ENCODE measurements at places on chromosomes 2 and 18.

- DNase-seq: no peak
Observed at GRCh38 chr2:105442721-105443120, 43.9 kb upstream of the FHL2 start.

GRCh38 chr2:4693266-4693665, 989.9 kb downstream of the DCDC2C start:
- DNase-seq: no peak

DNA sequence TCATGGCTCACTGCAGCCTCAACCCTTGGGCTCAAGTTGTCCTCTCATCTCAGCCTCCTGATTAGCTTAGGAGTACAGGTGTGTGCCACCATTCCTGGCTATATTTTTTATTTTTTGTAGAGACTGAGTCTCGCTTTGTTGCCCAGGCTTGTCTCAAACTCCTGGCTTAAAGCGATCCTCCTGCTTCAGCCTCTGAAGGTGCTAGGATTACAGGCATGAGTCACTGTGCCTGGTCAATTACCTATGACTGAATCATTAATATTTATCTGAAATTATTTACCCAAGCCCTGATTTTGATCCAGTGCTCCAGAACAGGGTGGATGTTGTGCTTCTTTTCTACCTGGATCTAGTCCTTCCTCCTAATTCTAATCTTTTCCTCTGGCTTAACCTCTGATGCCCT, 87.8 kb downstream of the MAP2 start:
- no peak for DNase-seq

DNA sequence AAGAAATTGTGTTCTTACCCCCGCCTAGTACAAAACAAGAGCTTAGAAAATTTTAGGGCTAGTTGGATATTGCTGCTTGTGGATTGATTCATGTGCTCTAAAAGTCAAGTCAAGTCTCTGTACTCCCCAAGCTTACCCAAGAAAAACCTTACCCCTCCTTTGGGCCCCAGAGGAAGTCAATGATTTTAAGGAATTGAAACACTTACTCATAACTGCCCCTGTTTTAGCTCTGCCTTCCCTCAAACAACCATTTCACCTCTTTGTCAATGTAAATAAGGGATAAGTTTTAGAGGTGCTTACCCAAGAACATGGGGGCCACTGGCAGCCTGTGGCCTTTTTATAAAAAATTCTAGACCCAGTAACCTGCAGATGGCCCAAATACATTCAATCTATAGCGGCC, 136.6 kb upstream of the RMP24 start:
- no peak for DNase-seq

GRCh38 chr18:31199190-31199769, 36.6 kb upstream of the DSC1 start:
- DNase-seq: no peak

DNA sequence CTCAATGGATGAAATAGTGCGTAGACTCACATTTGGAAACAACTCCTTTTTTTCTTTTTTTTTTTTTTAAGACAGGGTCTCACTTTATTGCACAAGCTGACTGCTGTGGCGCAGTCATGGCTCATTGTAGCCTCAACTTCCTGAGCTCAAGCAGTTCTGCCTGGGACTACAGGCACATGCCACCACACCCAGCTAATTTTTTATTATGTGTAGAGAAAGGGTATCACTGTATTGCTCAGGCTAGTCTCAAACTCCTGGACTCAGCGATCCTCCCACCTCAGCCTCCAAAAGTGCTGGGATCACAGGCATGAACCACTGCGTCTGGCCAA, 17.4 kb downstream of the HAT1 start:
- DNase-seq: no peak

DNA sequence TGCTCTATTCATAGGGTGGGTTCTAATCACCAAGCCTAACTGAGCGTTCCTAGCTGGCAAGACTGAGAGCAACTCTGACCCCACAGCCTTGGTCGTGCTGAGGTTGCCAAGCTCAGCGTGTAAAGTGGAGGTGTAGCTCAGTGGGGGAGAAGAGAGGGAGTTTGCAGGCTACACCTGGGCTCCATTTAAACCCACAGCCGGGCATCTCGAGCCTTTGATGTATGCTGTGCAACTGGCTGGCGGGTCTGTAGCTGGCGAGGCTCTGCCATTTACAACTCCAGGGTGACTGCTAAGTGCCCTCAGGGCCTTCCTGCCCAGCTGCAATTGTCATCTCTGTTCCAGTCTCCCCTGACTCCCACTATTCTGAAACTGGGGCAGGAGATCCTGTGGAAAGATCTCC, 20.0 kb upstream of the CHRNA1 start:
- DNase-seq: no peak

GRCh38 chr2:184394642-184395041, 203.7 kb upstream of the ZNF804A start:
- no peak for DNase-seq

DNA sequence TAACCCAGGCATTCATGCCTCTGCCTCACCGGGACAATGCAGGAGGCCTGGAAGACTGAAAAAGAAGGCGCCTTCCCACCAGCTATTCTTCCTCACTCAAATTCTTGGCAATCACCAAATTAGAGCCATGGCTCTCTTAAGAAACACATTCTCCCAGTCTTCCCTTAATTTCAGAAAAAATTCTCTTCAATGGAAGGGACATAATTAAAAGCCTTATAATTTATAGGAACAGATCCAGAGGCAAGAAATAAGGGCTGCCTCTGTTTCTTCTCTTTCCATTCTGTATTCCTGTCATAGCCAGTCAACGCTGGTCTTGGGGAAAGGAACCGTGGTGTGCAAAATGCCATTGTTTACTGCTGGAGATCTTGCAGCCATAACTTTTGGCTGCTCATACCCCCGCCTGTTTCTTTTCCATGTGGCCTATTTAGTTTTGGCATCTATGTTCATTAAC, 32.8 kb downstream of the DTNA start:
- DNase-seq: no peak

- no peak for DNase-seq
Observed at GRCh38 chr2:18987016-18987415, 371.4 kb downstream of the OSR1 start.

DNA sequence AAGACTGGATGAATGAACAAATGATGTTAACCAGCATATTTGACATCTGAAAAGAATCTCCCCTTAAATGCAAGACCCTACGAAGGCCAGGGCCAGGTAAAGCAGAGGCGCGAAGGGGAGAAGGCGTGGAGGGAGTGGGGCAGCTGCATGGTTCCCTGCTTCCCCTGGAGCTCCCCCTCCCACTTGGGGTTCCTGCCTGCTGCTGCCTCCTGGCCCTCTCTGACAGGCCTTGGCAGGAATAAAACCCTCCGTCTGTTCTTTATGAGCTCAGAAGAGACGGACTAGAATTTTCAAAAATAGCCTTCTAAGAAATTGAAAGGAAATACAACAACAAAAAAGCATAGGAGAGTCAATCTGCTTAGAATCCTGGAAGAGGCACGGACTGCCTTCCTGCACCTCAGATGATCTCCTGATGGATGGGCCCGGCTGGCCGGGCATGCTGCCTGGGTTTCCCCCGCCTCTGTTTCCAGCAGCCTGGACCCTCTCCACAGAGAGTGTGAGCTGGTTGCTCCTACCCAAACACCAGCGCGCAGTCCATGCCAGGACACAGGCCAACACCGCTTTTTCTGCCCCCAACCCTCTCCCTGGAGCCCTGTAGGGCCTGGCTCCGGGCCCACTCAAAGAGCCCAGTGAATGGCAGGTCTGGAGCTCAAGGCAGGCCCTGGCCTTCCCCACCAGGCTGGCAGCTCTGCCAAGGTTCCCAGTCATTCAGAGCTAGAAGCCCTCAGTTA, 23.9 kb downstream of the CFAP65 start:
- DNase-seq: no peak

DNA sequence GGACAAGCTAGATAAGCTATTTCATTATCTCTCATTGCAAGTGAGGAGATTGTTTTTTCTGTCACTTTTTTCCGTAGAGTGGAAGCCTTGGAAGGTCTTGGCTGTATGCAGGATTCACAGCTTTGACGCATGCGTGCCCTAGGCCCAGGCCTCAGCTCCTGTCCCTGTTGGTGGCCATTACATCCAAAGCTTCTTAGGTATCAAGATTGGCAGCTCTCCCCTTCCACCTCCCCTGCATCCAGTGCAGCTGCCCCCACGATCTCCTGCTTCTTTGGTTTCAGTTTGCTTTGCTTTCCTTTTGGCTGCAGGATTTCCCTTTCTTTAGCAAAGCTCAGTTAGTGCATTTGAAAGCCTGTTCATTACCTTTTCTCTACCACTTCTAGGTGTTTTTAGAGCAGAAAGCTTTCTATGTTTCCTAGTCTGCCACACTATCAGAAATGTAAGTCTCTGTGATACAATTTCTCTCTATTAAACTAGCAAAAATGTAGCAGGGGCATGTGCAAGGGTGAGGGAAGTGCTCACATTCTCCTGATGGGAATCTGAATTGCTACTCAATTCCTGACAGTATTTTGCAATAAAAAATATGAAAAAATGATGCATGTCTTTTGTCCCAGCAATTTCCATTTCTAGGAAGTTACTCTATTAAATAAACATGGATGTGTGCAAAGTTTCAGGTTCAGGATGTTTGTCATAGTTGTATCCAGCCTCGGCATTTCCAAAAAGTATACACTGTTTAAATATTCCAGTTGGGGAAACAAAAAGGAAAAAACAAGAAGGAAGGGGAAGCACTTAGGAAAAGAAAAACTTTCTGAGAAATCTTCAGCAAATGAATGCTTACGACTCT, 91.2 kb downstream of the LIPG start:
- DNase-seq: no peak

- no peak for DNase-seq
Observed at GRCh38 chr2:29014331-29014730, 33.2 kb downstream of the TOGARAM2 start.

DNA sequence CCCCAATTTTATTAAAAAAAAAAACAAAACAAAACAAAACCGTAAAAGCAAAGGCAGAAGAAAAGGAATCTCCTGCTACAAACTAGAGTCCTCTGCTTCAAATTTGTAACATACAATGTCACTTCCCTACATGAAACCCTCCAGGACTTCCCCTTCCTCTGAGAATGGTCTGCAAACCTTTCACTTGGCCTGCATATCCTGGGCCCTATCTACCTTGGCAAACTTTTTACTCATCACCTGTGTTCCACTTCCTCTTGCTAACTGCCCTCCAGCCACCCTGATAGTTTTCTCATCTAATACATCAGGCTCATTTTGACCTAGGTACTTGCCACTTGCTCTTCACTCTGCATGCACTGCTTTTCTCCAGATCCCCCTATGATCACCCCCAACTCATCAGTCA, 255.5 kb downstream of the ETAA1 start:
- peak; percentile 17 for DNase-seq

DNA sequence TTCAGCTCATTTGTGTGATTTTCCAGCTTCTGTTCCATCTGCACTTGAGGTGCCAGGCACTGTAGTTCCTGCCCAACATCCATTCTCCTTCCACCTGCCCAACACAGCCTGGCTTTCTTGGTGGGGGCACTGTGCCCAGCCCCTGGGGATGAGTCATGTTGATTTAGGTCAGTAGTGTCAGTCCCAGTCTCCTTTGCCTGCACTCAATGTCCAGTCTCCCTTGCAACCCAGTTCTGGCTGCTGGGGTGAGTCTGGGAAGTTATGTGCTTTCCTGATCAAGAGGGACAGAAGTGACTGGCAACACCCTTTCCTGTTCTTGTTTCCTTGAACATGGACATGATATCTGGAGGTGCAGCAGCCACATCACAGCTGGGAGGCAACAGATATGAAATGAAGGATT, 1.5 kb upstream of the ASB18 start:
- no peak for DNase-seq

GRCh38 chr2:23124214-23124750, 260.7 kb upstream of the KLHL29 start:
- no peak for DNase-seq

GRCh38 chr2:68714866-68715265, 19.7 kb upstream of the ARHGAP25 start:
- no peak for DNase-seq

GRCh38 chr2:129744649-129745048, 234.8 kb upstream of the RAB6C start:
- no peak for DNase-seq

GRCh38 chr2:105413206-105413605, 14.4 kb upstream of the FHL2 start:
- DNase-seq: no peak

DNA sequence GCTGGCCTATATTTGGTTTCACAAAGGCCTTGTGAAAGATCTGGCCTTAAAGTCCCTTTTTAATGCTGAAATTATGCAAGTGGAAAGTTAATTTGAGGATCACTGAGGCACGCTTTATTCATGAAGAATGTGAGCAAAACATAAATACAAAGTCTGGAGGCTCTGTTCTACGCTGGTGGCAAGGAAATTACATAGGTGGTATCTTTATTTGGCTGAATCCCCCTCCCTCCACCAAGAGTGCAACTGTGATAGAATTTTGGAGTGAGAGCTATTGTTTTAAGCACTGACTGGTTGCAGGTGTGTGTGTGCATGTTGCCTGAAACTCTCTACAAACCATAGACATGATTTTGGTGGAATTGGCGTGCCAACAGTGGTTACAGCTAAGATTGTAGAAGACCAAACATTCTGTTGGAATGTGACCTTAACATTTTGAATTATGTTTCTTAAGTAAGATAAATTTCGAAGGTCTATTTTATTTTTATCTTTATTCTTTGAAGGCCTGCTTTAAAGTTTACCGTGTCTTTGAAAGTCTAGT, 114.3 kb downstream of the SPTBN1 start:
- DNase-seq: no peak

DNA sequence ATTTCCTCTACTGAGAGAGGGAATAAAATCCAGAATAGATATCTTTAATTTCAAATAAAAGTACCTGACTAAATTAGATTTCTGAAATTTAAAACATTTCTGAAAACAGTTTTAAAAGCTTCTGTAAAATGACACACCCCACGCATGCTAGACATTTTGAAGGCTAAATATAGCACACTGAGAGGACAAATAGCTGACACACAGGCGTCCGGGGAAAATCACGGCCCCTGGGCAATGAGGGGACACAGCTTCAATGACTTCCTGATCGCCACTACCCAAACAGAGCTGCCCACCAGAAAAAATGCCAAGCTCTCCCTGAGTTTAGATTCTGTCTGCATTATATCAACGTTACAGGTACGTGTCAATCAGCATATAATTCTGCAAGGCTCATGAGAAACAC, 10.9 kb downstream of the TBC1D8 start:
- DNase-seq: no peak

DNA sequence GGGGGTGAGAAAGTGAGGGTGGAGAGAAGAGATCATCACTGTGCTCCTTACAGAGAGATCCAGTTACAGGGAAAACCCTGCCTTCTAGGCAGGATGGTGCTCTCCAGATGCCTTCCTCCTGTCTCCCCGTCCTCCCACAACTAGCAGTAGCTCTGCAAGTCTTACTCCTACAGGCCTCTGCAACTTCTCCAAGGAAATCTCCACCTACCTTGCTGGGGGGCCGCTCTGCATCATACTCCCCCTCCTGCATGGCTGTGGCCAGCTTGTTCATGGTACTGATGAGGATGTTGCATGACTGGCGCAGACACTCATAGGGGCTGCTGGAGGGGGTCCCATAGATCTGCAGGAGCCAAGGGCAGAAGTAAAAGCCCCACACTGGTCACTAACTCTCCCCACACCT, 14.1 kb downstream of the DCTN1 start:
- no peak for DNase-seq

DNA sequence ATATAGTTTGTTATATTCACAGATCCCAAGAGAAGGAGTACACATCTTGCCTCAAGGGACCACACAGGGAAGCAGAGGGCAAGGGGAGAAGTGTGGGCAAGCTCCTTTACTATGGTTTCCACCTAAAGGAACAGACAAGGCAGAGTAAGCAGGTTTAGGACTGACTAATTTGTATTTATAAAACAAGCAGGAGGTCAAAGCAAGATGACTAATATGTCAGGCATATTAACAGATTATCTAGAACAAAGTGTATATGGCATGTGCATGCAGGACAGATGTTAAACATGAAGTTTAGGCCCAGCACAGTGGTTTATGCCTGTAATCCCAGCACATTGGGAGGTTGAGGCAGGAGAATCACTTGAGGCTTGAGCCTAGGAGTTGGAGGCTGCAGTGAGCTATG, 3.7 kb upstream of the LRP2 start:
- no peak for DNase-seq

All from GM13977 (cell line).